Left lung (tissue), 14 donors: ENCODE measurements at places on chromosomes 6 and 20. TPM values are rescaled to one million over a fixed set of nuclear protein-coding genes. Genes with fewer than 3 reads are reported as not detected.

TP53TG5 gene
- 0.44 TPM for total RNA-seq

PPP1R16B gene
- total RNA-seq, result 9.8 TPM

HLA-DQB1 gene
- 172 TPM for total RNA-seq

MC3R gene
- not detected for total RNA-seq

SIRT5 gene
- total RNA-seq, result 9.2 TPM

EPPIN gene
- not detected for total RNA-seq

SIRPD gene
- total RNA-seq, result 0.79 TPM

CALHM4 gene
- total RNA-seq, result not detected
